Lung microvascular endothelial cell (primary cell): ENCODE measurements at places on chromosomes 2 and 18. TPM values are rescaled to one million over a fixed set of nuclear protein-coding genes. Genes with fewer than 3 reads are reported as not detected.
A peak's percentile ranks its signal among the peaks of the same experiment; 100 is the strongest.

Gene DYNAP
- not detected in 2 replicates for total RNA-seq

Gene ALLC
- not detected in 2 replicates for total RNA-seq

Gene POTEJ
- 0.22 and 0.60 TPM in 2 replicates for total RNA-seq

Gene CCDC178
- not detected in 2 replicates for total RNA-seq

Gene SIX3
- not detected in 2 replicates for total RNA-seq

Gene OTOS
- not detected in 2 replicates for total RNA-seq

Gene DSG4
- total RNA-seq, result not detected in 2 replicates

Gene PSMA8
- not detected in 2 replicates for total RNA-seq

- DNase-seq, result no peak
These were observed 328.7 kb downstream of the ZNF804A start for GRCh38 chr2:184927040-184927439.

DNA sequence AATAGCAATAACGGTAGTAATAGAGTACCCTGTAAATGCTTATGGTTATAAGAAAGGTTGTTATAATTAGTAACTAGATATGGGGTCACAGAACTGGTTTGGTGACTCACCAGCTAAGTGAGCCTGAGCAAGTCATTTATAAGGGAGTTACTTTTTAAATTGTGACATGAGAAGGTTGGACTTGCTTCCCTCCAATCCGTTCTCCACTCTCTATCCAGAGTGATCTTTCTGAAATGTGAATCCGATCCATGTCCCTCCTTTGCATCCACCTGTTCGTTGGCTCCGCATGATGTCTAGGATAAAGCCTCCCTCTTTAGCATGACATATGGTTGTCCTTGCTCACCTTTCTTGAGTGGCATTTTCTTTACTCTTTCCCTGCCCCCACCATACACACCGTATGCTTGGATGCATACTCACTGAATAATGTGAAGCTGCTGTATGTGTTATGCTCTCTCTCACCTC, 83.1 kb downstream of the CDC42EP3 start:
- DNase-seq, result peak; percentile 32

- DNase-seq, result no peak
These were observed 387.6 kb upstream of the TNP1 start for GRCh38 chr2:217247476-217247875.

DNA sequence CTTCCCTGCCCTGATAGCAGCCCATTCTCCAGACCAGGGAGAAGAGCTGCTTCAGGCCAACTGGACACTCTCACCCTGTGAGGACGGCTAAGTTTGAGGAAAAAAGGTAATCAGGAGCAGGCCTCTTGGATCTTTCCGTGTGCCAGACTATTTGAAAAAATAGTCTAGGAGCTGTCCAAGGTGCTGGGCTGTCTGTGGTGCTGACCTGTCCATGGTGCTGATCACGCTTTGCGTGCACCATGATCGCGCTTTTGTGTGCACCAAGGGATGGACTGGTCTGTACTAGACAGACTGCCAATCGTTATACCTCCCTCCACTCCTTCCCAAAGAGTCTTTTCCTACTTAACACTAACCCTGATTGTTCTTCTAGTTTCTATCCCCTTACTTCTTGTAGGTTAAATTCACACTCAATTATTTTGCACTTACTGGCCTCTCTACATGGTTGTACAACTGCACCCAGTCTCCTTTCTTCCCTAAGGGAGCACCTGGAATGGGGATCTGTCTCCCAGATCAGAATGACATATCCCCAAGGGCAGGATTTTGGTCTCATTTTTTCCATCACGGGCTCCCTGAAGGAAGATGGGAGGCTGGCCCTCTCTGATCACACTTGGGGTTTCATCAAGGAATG, 295.4 kb downstream of the CELF4 start:
- peak; percentile 75 for DNase-seq

- no peak for DNase-seq
These were observed 12.6 kb upstream of the CXCR4 start for GRCh38 chr2:136130511-136130910.

DNA sequence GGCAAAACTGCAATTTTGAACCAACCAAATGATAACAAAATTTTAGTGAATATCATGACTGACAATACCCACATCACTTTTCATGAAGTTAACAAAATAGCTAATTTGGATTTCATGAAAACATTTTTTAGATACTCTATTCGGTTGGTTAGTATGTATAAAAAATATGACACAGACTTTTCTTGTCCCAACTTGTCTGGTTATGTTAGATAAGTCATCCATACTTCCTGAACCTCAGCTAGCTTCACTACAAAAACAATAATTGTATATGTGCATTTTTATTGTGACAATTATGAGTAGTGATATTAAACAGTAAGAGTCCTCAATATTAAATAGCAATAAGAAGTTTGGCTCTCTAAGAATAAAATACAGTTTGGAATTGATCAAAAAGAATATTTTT, 408.1 kb upstream of the DSEL start:
- DNase-seq, result no peak

DNA sequence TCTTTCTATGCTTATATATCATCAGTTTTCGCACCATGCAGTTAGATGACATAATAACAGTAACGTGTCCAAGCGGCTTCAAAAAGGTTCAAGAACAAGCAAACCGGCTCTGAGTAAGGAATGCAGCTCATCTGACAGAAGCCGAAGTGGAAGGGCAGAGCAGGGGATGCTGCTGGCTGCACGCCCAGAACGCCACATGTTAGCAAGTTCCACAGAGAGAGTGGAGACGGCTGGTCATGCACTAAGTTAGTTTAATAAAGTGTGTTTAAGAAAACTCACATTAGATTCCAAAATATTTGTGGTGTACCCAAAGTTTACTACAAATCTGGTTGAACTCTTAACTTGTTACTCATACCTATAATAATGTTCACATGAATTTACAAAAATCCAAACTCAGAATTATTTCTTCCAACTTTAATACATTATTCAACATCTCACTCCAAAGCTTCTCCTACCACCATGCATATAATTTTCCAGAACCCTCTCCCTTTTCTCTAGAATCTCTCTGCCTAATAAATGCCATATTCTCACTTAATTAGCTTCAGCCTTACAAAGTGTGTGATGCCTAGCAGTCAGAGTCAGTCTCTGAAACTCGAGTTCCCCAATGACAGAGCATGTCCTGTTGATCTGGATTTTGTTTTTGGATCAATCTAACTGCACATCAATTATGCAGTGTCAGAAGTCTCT, 170.0 kb downstream of the DNAH7 start:
- DNase-seq, result peak; percentile 43

- DNase-seq, result no peak
These were observed 288.5 kb upstream of the SLC39A10 start for GRCh38 chr2:195368249-195369217.

- peak; percentile 66 for DNase-seq
These were observed 28.2 kb upstream of the NARS1 start for GRCh38 chr18:57649556-57650500.

GRCh38 chr2:198909525-198910267, 548.0 kb downstream of the SATB2 start:
- DNase-seq, result no peak

DNA sequence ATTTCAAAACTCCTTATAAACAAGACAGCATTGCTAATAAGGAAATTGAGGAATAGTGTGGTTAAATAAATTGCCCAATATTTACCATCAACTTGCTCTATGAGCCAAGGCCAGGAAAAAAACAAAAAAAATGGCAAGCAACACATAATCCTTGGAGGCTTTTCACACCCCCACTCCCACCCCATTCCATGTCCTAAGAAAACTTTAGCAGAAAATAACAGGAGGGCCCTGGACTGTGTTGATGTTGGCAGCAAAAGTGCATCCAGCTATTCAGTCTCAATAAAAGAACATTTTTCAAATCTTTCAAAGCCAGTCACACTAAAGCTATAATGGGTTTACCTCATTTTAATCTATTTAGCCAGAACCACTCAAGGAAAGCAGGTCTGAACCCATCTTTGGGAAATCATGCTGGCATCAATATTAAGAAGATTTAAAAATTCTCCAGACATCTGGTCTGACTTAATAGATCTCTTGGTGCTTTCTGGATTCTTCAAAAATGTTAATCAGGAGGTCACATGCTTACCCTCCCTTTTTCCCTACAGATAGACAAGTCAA, 34.6 kb upstream of the STK17B start:
- DNase-seq, result peak; percentile 25

- DNase-seq, result peak; percentile 61
These were observed at the start of gene VSNL1 for GRCh38 chr2:17540093-17540812. VSNL1 (plus strand) TSS chr2:17540696; CDS start chr2:17592075, 51,379 bp downstream.
